ENCODE measurements at places on chromosomes 2 and 18.
A peak's percentile ranks its signal among the peaks of the same experiment; 100 is the strongest.

DNA sequence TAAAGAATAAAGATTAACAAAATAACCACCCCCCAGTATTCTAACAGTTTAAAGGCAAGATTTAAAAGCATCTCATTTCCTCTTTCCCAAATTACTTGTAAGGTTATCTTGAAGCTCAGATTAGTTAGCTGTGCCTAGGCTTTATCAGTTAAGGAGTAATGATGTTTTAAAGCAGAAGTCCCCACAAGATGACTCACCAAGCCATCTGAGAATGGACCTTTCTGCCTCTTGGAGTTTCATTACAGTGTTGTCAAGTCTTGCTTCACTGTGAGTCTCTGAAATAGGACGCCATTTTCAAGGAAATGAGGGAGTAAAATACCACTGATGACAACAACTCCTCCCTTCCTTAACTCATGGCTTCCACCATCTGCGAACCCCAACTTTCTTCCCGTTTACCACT is 35.9 kb downstream of the ZNF385B start:
- no peak for DNase-seq

DNA sequence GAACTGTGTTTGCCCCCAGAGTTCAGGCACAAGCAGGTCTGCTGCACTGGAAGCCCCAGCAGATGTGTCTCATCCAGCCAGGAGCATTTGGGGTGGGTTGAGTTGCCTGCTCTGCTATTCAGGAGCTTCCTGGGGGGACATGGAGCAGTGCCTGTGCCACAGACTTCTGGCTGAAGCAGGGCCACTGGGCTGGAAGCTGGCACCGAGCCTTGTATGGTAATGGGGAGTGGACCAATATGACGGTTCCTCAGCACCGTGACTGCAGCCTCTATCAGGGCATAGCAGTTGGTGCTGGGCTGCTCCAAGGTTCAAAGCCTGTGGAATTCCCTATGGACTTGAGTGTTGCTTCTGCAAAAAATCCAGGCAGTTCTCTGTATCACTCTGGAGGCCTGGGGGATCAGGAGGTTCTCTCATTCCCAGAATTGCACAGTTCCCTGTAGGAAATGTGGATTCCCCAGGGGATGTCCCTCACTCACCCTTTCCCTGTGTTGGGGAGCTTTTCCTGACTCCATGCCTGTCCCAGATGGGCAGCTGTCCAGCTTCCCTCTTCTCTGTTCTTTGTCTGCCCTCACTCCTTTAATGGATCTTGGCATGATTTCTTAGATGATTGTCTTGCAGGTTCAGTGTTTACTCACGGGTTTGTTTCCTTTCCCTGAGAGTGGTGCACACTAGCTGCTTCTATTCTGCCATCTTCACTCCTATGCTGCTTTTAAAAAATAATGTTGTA is 37.2 kb upstream of the THSD7B start:
- peak; percentile 71 for DNase-seq

- no peak for DNase-seq
These were observed 19.1 kb upstream of the RAB11FIP5 start for GRCh38 chr2:73131807-73132206.

DNA sequence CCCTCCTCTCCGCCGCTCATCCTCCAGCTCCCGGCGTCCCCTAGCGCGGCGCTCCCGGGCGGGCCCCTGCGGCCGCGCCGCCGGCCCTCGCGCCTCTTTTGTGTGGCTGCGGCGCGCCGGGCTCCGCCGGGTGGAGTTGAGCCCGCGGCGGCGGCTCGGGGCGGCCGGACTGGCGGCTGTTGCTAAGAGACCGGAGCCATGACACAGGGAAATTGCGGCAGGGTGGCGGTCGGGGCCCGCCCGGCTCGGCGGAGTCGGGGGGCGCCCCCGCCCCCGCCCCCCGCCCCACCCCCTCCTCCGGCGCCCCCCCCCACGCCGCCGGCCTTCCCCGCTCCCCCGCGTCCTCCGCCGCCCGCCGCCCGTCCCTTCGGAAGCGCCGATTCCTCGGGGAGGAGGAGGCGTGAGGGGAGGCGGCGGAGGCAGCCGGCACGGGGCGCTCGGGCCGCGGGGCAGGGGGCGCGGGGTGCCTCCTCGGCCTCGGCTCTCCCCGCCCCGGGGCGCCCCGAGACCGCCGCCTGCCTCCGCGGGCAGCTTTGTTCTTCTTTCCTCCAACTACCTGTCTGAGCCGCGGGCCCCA is at the start of gene TMEM200C:
Gene TMEM200C, minus strand, starts transcription at position 224 of the 577 bp plus-strand sequence. CDS start 3,459 bp downstream, outside the sequence.
- DNase-seq = peak; percentile 8

GRCh38 chr2:74436111-74436805 is 5.5 kb downstream of the RTKN start:
- DNase-seq = no peak

GRCh38 chr2:156892467-156893281 is 364.8 kb upstream of the GALNT5 start:
- DNase-seq = peak; percentile 44

DNA sequence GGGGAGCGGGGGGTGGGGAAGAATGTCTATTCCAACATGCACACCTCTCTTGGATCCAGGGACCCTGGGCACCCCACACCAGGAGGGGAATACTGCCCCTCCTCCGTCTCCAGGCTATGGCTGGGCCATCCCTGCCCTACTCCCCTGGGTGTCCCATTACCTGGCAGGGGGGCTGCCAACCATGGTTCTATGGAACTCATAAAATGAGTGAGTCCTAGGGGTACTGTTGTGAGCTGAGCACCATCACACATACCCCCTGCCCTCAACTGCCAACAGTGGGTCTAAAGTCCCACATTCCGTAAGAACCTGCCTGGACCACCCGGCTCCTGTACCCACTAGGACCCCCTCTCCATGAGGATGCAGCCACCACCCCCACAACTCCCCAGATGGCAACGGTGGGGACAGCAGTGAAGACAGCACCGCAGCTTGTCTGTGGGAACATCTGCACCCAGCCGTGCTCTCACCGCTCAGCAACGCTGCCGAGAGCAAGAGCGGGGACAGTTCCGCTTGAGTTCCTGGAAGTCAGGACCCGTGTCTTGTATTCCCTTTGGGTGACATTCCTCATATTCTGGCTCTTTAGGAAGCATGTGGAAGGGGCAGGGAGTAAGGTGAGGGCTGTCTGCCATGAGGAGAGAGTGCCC is 41.5 kb downstream of the BIN1 start:
- DNase-seq = no peak

DNA sequence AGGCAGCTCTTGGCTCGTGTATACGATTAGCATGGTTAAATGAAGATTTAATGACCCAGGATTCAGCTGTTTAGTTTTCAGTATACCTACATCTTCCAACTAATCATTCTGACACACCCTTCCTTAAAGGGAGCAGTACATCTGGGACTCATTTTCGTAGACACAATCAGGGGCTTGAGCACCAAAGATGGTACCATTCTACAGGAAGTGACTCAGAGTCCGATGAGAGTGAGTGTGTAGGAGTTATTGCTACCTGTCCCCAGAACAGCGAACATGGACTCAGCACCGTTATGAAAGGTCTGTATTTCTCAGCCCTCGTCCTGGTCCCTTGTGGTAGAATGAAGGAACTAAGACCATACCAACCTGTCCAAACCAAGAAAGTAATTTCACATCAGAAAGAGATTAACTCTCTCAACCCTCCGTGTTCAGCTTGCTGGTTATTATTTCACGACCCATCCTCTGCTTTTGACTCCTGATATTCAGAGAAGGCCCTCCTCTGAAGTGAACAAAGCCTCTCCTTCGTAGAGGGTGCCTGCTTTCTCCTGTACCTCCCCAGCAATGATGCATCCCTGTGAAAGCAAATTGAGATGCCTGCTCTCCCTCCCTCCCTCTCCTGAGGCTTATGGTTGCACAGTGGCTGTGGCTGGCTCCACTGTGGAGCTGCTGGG is 214.8 kb downstream of the MTX2 start:
- DNase-seq = no peak

GRCh38 chr2:27275211-27276150 is at the start of gene DNAJC5G:
DNAJC5G (plus strand) TSS chr2:27275433; CDS start chr2:27276729, 1,296 bp downstream.
- DNase-seq = no peak

- DNase-seq = no peak
These were observed 23.2 kb upstream of the KDM3A start for GRCh38 chr2:86417961-86418360.

DNA sequence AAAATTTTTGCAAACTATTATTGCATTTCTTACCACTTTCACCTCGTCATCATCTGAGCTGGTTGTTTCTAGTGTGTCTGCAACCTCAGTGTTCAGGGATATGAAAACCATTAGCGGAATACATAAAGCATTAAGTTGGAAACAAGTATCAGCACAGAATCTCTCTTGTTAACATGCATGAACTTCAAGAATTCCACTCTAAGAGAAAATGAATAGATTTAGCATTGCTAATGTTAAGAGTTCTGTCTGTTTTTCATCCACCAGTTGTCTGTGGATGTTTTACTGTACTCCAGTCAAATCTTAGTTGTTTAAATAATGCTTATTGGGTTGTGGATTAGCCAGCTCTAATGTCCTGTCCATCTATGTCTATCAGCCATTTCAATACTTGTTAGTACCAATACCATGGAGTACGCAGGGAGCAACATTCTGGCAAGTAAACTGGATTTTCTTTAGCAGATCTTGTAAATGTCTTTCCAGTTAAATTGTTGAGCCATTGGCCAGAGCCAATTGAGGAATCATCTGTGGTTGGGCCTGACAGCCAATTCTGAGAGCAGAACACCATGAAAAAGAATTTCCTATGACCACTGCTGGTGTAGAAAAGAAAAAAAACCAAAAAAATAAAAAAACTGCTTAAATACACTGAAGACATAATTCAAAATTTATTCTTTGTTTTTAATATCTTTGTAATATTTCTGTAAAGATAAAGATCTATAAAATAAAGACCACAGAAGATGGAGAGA is 82.5 kb downstream of the SLC8A1 start:
- DNase-seq = no peak

- no peak for DNase-seq
These were observed 40.3 kb downstream of the SRBD1 start for GRCh38 chr2:45570671-45571334.

DNA sequence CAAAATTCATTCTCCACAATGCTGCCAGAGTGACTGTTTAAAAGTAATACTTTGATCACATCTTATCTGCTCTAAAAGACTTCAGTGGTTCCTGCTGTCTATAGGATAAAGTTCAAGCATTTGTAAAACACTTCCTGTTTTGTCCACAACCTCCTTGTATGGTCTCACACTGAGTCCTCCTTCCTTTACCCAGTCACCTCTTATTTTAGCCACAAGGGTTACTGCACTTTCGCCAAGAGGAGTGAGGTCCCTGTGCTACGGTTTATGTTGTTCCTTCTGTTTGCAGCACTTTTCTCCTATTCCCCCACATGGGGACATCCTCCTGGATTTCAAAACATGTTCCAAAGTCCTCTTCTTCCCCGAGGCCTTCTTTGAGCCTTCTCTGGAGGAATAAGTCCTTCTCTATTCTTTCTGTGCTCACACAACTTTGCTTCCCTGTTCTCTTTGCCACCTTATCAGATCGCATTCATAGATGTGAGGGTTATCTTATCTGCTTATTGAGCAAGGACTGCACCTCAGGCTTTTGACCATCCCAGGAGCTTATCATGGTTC is 112.2 kb upstream of the NABP1 start:
- DNase-seq = no peak

DNA sequence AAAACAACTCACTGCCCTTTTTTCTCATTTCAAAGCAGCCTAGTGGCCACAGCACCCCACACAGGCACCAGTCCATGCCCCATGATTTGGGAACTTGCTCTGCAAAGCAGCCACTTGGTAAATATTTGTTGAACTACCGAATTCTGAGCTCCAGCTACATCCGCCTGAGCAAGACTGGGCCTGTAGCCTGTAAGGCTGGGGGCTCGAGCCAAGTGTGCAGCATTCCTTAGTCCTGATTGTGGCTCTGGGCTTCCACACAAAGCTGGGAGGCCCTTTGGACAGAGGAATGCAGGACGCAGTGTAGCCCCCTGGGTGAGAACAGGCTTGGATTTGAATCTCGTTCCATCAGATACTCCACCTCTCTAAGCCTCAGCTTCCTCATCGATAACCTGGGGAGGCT is 88.4 kb downstream of the ACTR2 start:
- DNase-seq = no peak

DNA sequence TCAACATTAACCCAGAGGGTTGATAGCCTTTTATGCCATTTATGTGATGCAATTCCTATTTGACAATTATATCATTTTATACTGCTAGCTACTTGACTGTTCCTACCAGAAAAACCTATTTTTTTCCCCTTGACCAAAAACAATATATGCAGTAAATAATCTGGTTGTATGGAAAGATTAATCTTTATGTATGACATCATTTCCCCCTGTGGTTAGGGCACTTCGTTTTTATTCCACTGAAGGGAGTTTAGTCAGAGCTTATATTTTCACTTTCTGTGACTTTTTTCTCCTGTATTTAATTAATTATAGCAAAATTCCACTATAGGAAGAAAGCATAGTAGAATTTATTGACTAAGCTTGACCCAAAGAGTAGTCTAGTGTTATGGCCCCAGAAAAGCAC is 107.6 kb downstream of the HAUS1 start:
- no peak for DNase-seq

DNA sequence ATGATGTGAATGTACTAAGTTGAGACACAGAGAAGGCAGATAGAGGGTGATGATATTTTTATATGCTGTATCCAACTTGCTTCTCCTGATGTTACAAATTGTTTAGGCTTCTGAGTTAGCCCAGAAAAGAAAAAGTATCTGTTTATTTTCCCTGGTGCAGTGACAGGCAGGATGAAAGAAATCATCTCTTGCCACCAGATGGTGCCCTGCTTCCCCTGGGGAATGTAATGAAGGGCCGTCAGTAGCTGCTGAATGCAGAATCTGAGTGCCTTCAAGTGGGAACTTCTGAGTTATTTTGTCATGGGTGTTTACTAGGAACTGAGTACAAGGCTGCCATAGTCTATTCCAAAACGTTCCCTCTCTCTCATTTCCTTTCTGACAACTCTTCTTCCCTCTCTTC is 525.6 kb downstream of the MBD2 start:
- DNase-seq = peak; percentile 16

DNA sequence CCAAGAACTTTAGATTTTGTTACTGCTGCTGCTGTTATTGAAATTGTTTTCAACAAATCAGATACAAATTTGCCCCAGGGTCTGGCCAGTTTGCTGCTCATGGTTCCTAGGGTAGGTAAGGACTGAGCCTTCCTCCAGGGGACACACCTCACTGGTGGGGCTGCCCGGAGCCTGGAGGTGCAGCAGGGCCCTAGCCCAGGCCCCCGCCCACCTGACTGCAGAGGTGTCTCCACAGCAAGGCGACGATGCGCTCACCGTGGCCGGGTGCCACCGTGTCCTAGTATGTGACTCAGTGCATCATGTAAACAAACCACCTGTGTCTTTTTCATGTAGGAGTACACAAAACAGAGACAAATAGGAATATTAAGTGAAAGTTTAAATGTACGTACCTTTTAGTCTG is 153.5 kb upstream of the TPO start:
- DNase-seq = no peak

- no peak for DNase-seq
These were observed 670 bp upstream of the MOCOS start for GRCh38 chr18:36186461-36187192.

DNA sequence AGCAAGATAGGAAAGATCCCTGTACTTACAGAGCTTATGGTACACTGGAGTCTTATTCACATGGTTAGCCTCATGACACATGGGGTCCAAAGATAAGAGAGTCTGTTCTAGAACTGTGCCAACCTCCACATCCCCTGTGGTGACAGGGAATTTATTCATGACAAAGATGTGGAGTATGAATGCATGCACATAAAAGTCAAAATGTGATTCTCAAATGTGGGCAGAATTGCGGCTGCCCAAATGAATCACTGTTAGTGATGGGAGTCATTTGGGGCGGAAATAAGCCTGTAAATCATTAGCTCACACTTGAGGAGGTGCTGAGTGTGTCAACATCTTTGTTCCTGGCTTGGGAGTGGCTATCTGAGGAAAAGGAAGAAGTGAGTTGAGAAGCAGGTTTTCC is 560.6 kb downstream of the SLC4A3 start:
- no peak for DNase-seq

GRCh38 chr2:16952368-16952767 is 286.7 kb upstream of the CYRIA start:
- DNase-seq = no peak

- peak; percentile 41 for DNase-seq
These were observed 85.2 kb downstream of the RBMS1 start for GRCh38 chr2:160408173-160408958.
